Stimulated activated naive CD8-positive, alpha-beta T cell treated with anti-CD3 and anti-CD28 coated beads, Interleukin-15, amount 100 ng/mL, for 72 hours (primary cell): ENCODE measurements at places on chromosomes 16 and 17.

DNA sequence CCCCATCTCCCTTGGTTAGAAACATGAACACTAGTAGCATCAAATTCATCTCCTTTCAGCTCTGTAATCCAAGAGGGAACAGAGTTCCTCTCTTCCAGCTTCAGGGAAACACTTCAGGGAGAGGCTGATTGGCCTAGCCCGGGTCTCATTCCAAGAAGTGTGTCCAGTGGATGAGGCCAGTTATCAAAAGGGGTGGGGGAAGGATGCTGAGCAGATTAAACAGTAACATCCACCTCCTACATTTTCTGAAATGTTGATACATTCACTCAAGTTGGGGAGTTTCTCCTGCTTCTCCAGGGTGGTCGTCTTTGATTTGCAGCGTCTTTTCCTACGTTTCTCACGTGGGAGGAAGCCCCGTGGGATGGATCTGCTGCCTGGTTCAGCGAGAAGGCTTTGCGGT, 62.9 kb upstream of the WSB1 start:
- DNase-seq: no peak

DNA sequence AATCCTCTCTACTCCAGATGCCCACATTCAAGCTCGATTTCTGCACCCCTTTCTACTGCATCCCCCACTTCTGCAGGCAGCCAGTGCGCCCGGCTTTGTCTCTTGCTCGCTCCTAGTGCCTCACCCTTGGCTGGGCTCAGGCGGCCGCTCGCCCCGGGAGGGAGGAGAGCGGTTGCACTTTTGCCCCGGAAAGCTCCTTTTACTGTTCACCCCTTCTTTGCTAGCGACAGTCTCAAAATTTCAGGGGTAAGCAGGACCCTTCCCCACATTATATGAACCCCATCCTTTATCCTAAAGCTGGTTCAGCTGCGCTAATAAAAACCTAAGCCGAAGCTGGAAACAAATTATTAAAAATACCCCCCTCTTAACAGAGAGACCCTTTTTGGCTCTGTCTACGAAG, 1.0 kb downstream of the HOXB5 start:
- no peak for DNase-seq

DNA sequence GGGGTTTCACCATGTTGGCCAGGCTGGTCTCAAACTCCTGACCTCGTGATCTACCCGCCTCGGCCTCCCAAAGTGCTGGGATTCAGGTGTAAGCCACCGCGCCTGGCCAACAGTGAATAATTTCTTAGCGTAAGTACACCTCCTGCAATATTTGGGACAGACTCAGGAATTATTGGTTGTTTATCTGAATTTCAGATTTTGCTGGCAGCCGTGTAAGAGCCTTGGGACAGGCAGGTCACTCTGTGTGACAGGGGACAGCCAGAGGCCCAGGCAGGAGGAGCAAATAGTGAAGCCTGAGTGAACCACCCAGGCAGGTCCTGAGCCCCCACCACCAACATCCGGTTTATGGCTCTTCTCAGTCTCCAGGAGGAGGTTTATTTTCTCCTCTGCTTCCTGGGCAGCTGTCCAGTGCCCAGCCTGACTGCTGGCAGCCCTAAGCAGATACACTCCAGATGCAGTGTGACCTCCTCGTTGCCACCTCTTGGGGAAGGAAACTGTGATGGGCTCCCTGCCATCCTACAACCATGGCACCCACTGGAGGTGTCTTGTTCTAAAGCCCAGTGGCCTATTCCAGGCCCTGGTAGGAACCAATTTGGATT, 26.2 kb upstream of the ADORA2B start:
- no peak for DNase-seq

DNA sequence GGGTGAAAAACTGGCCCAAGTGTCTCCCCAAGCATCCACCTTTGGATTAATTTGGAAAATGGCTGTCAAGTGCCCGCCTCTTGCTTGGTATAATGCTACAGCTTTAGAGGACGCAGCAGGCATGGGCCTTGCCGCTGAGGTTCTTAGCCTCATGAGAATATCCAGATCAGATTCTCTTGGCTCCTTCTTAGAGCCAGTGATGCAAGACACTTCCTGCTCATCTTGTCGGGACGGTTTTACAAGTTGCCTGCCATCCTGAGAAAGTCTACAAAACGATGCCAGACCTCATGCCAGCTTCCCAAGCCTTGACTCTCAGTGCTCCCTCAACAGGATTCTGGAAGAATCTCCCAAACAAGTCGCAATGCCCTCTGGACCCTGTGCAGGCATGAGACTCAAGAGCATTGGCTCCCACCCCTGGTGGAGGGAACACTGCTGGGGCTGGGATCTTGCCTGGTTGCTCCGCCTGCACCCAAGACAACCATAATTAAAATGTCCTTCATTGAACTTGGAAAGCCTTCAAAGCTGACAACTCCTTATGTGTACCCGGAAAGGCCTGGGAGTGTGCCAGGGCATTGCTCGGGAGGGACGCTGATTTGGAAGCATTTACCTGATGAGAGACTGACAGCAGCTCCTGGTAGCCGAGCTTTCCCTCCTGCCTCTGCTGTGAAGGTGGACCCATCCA, 25.8 kb upstream of the STH start:
- DNase-seq: no peak

DNA sequence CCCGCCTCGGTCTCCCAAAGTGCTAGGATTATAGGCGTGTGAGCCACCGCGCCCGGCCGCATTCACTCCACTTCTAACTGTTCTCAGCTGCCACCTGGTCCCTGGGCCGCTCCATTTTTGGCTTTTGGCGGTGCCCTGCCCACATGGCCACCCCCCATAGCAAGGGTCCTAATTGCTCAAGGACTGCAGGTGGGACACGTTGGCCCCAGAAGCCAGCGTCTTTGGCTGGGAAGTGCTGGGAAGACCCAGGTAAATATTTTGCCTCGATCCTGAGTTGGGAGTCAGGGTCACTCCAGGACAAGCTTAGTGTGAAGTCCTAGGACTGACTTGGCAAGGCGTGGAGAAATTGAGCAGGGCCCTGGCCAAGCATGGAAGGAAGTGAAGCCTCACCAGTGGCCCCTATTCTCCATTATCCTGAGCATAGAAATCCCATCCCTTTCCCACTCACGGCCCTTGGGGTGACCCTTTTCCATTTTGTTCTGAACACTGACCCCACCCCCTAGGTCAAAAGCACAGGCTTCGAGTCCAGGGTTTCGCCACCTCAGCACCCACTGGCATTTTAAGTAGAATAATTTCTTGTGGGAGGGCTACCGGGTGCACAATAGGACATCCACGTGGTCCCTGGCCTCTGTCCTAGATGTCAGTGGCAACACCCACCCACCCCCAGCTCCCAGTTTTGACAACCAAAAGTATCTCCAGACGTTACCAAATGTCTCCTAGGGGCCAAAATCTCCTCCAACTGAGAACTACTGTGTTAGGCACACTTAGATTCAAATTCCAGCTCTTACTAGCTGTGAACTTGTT, 5.9 kb upstream of the WDR81 start:
- DNase-seq: no peak

- no peak for DNase-seq
Measured at GRCh38 chr17:53707566-53707965, 115.2 kb upstream of the KIF2B start.

GRCh38 chr17:75785016-75785890, 647 bp downstream of the UNK start:
- DNase-seq: no peak

GRCh38 chr16:9647981-9648701, 534.1 kb downstream of the GRIN2A start:
- DNase-seq: no peak

- DNase-seq: no peak
Measured at GRCh38 chr17:76670020-76670717, 26.6 kb upstream of the ST6GALNAC1 start.

- DNase-seq: no peak
Measured at GRCh38 chr16:85683363-85683762, 5.4 kb downstream of the GINS2 start.

DNA sequence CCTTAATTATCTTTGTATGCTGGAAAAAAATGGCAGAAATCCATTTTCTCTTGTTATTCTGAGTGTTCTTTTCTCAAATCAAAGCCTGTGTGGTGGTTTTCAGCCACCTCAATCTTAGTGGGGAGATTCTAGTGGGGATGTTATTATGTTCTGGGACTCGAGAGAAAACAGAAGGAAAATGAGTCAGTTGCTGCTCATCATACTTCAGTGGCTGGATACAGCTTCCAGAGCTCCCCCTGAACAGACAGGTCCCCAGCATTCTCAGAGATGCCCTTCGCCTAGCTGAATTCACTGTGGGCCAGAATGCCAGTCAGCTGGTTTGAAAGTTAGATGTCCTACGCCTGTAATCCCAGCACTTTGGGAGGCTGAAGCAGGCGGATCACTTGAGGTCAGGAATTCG, 8.5 kb downstream of the ST6GALNAC1 start:
- DNase-seq: no peak

GRCh38 chr17:64534187-64534586, 27.4 kb downstream of the CEP95 start:
- no peak for DNase-seq

DNA sequence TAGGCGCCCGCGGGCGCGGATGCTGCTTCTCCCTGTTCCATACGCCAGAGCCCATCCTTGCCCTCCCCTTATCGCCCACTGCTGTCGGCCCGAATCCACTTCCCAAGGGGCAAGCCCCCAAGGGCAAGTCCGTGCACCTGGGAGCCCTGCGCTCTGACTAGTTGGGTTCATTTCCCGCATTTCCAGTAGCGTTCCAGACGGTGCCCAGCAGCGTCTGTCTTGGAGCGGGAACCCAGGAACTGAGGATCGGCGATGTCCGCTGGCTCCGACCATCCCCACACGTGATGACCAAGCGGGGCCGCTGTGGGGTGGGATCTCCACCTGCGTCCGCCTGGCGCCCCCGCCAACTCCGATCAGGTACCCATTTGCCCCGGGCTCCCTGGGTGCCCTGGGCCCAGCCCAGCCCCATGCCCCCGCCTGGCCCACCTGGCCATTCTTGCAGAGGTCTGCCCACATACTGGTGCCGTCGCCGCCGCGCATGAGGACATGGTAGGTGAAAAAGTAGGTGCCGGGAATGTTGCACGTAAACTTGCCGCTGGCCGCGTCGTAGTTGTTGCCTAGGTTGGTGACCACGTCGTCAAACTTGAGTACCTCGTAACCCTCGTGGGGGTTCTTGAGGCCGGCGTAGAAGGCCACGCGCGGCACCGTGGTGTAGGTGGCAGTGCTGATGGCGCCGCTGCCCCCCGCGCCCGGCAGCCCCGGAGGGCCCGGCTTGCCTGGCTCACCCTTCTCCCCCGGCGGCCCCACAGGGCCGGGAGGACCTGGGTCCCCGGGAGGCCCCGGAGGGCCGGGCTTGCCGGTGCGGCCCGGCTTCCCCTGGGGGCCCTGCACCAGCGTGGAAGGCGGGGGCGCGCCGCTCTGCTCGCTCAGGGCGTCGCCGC, 837 bp downstream of the C1QL1 start:
- no peak for DNase-seq

DNA sequence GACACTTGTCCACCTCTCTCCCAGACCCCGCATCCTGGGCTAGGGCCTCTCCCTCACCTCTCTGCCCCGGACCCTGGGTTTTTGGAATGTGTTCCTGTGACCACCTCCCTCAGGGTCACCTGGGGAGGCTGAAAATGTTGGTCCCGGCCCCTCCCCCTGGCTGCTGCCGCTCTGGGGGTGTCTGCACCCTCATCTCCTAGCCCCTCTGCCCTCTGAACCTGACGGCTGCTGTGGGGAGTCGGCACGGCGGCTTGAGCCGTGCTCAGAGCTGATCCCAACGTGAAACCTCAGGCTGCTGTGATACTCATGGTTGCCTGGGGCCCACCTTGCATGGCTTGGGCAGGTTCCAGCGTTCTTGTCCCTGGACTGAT, 42.8 kb downstream of the ADCY7 start:
- no peak for DNase-seq

- DNase-seq: no peak
Measured at GRCh38 chr16:49013727-49014080, 267.9 kb downstream of the CBLN1 start.

- peak; percentile 28 for DNase-seq
Measured at GRCh38 chr17:38750312-38751121, 2.0 kb upstream of the PSMB3 start.

DNA sequence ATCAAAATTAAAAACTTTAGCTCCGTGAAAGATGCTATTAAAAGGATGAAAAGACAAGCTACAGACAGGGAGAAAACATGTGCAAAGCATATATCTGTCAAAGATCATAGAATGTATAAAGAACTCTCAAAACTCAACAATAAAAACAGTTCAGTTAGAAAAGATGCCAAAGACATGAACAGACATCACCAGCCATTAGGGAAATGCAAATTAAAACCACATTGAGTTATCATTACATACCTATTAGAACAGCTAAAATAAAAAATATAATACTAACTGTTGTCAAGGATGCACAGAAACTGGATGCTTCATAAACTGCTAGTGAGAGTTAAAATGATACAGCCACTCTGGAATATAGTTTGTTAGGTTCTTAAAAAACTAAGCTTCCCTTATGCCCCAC, 58.8 kb downstream of the NFATC3 start:
- DNase-seq: no peak

- DNase-seq: peak; percentile 62
Measured at GRCh38 chr17:76270770-76271668, 5.9 kb downstream of the UBALD2 start.

- no peak for DNase-seq
Measured at GRCh38 chr16:57629516-57630406, 1.3 kb downstream of the ADGRG1 start.

- no peak for DNase-seq
Measured at GRCh38 chr17:80877729-80878303, 113.8 kb upstream of the CHMP6 start.

GRCh38 chr16:54194334-54194743, 92.2 kb downstream of the IRX3 start:
- no peak for DNase-seq

DNA sequence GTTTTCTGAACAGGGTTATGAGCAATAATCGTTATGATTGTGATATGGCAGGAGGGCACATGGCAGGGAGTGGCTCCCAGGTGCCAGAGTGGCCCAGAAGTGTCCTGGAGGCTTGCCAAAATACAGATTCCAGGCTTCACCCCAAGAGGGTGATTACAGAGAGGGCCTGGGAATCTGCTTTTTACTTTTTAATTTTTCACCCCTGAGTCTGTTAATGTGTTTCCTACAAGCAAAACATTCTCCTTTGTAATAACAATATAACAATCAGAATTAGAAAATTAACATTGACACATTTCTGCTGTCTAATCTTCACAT, 212.4 kb downstream of the SNX29 start:
- DNase-seq: no peak
